Lower leg skin (tissue), 4 donors: ENCODE measurements at places on chromosomes 5 and 9.

GRCh38 chr5:57137401-57137800 lies 36.5 kb upstream of the GPBP1 start:
- no peak for DNase-seq

DNA sequence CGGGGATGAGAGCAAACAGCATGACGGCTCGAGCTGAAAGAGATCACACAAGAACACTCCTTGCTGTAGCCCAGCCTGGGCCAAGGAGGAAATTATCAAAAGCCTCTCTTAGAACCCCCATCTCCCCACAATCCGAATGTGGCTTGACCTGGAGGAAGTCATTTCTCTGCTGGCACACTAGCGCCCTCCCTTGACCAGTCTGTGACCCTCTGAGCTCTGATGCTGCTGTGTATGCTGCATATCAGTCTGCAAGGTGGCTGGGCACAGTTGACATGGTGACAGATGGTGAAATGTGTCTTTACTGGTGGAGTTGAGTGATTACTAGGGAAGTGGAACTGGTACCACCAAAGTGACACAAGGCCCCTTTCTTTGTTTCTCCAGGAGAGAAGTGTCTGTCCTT lies 3.3 kb downstream of the SLC46A2 start:
- peak; percentile 83 for DNase-seq

- DNase-seq, result no peak
Measured at GRCh38 chr5:164577201-164577600, 1071.8 kb downstream of the MAT2B start.

GRCh38 chr9:89036383-89036782 lies 45.1 kb downstream of the S1PR3 start:
- no peak for DNase-seq

- DNase-seq, result no peak
Measured at GRCh38 chr9:16396389-16396788, 474.1 kb downstream of the BNC2 start.

- DNase-seq, result no peak
Measured at GRCh38 chr5:113202287-113202686, 225.7 kb downstream of the DCP2 start.

DNA sequence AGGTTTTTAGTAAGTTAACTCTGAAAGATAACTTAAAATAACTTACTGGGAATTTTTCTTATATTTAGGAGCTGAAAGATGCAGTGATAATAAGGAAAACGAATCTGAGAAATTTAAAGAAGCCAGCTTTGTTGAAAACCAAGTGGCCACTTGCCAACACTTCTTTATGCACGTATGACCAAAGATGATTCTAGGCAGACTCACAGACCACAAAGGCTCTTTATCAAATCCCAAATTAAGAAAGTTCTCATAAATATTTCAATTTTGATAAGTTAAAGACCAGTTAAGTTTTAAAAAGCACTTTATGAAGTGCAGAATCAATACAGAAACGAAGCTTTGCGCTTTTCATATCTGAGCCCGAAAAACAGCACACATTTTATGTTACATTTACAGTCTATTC lies 1.5 kb downstream of the AFF4 start:
- no peak for DNase-seq

DNA sequence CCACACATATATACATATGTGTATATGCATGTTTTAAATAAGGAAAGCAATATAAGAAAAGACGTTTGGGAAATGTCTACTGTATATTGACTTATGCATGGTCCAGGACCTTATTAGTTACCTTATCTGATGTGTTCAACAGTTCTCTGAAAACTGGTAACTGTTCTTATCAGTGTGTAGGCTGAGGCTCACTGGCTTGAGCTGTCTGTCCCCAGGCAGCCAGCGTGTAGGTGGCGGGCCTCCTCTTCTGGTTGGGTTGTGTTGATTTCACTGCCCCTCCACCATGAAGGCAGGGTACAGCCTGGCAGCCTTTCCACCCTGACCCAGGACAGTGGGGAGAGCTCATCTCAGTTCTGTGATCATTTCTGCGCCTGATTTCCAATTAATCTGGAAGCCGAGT lies 38.7 kb upstream of the SEMA4D start:
- no peak for DNase-seq

DNA sequence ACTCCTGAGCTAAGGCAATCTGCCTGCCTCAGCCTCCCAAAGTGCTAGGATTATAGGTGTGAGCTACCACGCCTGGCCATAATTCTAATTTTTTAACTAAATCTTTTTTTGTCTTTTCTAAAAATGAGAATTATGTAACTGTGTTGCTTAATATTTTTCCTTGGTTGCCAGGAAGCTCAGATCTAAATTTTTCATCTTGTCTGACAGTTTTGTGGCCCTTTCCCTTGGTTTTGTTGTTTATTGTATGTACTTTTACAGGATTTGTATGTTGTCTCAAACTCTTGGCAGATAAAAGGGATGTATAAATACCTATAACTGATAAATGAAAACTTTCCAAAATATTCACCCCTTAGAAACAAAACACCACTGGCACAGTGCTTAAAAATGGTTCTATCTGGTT lies 88.2 kb upstream of the KLF9 start:
- no peak for DNase-seq

- no peak for DNase-seq
Measured at GRCh38 chr9:136667214-136667939, 4.7 kb downstream of the EGFL7 start.

DNA sequence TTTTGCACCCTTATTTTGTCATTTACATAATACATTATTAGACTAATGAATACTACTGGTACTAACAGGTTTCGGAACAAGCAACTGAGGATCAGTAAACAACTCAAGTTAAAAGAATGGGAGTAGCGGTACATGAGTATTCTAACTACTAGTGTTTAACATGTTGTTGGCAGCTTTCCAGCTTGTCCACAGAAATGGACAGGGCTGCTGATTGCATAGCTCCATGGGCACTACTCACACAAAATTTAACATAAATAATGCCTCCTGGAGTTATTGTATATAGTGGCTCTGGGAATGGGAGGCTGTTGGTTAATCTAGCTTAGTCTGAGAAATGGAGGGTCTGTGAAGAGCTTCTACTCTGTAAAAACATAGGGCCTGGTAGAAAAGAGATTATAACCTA lies 6.7 kb downstream of the NCBP1 start:
- no peak for DNase-seq

DNA sequence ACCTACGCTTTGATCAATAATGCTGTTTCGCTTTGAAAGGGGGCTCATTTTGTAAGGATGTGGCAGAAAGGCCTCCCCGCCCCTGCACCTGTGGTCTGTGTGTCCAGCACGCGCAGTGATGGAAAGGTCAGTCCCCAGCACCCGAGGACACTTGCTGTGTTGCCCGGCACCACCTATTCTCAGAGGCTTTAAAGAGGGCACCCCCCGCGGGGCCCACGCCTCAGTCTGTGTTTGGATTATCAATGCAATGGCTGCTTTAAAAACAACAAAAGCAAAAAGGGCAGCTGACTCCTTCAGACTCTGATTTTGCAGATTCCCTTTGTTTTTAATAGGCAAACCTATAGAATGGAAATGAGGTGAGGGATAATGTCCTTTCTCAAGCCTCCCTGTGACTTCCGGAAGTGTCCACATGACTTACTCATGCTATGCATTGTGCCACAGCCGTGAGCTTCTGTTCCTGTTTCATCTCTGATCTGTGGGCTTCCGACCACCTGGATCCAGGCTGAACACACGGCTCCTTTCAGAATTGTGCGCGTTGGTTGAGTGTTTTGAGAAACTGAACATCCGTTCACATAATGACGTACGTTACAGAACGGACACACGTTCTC lies 416.2 kb downstream of the IRX2 start:
- DNase-seq, result no peak

GRCh38 chr5:170108266-170108785 lies 2.6 kb downstream of the FOXI1 start:
- no peak for DNase-seq

GRCh38 chr9:36486933-36487481 lies 85.7 kb upstream of the MELK start:
- peak; percentile 25 for DNase-seq

DNA sequence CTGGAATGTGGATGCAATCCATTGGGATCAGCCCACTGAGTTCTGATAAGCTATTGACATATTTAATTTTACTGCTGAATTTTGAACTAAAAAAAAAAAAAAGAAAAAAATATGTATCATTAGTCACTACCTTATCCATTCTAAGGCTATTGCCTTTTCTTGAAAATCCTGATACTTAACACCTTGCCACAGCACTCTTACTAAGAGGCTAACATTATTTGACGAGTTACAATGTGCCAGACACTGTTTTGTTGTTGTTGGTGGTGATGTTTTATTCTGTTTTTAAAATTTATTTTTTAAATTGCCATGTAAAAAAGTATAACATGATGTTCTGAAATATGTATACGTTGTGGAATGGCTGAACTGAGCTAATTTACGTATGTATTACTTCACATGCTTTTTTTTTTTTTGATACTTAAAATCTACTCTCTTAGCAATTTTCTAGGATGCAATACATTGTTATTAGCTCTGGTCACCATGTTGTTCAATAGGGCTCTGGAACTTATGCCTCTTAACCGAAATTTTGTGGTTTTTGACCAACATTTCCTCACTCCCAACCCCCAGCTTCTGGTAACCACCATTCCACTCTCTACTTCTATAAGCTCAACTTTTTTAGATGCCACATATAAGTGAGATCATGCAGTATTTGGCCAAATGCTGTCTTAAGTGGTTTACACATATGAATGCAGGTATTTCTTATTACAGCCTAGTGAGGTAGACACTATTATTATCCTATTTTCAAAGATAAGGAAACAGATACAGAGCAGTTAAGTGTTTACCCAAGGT lies 134.8 kb upstream of the PCA3 start:
- no peak for DNase-seq

GRCh38 chr5:115304496-115304895 lies 8.0 kb upstream of the CCDC112 start:
- DNase-seq, result no peak

GRCh38 chr5:45113726-45114125 lies 305.0 kb downstream of the MRPS30 start:
- DNase-seq, result no peak

DNA sequence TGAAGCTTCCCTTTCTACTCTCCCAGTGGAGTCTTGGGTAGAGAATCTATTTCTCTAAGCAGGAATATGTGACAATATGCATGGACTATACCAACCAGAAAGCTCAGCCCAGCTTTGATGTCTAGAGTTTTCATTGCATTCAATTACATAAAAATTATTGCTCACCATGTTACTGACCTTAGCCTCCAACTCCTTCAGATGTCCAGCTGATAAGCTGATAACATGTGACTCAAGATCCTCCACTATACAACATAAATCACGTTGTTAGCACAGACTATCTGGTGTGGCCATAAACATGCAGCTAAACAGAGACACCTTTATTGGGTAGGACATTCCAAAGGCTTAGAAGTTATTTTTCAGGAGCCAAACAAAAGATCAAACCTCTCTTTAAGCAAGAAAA lies 1168.2 kb downstream of the CDH12 start:
- DNase-seq, result no peak

GRCh38 chr5:68839019-68839552 lies 254.7 kb upstream of the SLC30A5 start:
- peak; percentile 91 for DNase-seq

GRCh38 chr5:113162208-113162607 lies 185.6 kb downstream of the DCP2 start:
- DNase-seq, result no peak

- DNase-seq, result no peak
Measured at GRCh38 chr9:4678679-4679267, 596 bp upstream of the CDC37L1 start.

DNA sequence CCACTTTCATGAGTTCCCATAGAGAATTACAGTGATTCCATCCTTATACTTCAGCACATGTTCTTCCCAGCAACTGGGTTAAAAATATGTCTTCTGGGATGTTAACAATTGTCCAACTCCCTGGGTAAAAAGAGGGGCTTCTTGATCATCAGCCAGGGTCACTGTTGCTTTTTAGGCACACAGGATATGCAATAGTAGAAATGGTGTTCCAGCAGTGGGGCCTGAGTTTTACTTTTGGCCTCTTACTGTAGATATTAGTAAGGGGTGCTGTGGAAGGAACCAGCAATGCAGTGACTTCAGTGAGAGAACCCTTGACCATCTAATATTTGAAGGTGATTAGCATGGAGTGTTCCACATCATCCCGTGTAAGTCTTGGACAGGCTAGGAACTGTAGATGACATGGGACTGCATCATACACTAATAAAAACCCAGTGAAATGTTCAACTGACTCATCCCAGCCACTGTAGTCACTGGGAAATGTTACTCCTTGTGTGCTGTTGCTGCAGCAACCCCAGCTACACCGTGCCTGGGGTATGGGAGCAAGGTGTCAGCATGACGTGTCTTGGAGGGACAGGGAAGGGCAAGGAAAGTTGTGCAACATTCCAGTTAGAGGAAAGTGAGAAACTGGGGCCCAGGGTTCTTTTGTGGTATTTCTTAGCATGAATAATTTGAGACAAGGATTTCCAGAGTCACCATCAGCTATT lies 610.9 kb downstream of the RAB3C start:
- no peak for DNase-seq

DNA sequence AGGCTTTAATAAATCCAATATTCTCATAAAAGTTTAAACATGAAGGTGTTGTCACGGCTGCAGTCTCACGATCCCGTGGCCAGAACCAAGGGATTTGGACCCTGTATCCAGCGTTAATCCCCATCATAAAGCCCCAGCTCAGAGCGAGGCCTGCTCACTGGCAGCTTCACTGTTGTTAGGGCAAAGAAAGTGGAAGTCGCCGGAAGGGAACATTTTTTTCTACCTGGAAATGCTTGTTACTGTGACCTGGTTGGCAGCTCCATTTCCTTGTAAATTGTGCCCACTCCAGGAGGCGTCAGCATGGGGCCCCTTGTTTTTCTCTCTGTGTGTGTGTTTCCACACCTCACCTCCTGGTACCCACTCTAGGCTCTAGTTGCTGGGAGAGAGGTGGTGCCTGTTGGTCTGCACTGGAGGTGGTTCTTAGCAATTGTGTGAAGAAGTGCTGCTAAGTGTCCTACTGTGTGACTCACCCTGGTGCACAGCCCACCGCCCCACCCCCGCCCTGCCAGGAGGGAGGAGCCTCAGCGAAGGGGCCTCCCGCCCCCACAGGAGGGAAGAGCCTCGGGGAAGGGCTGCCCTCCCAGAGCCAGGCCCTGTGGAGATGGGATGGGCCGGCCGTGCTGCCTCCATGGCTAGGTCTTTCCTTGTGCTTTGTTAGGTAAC lies 105.1 kb downstream of the EHMT1 start:
- DNase-seq, result no peak

GRCh38 chr5:171478946-171479775 lies 59.7 kb downstream of the FGF18 start:
- no peak for DNase-seq

- DNase-seq, result no peak
Measured at GRCh38 chr5:67620424-67621397, 424.1 kb upstream of the CD180 start.

DNA sequence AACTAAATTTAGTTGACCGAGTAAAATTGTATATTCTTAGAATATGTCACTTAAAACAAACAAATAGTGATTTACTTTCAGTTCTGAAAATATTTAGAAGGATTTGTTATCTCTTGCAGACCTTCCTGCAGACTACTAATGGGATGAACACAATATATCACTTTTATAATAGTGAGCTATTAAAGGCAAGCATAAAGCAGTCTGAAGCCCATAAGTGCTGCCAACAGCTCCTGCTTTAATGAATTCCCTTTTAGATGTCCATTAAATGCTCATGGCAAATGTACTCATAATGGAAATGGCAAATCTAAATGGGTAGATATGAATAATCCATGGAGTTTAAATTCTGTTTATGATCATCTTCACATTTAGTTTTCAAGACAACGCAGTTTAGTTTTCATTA lies 170.2 kb downstream of the RANBP17 start:
- DNase-seq, result no peak
